ENCODE measurements at places on chromosomes 12 and 14.

- DNase-seq, result peak; percentile 50
Measured at GRCh38 chr12:48996794-48997718, 2.1 kb downstream of the DDN start.

DNA sequence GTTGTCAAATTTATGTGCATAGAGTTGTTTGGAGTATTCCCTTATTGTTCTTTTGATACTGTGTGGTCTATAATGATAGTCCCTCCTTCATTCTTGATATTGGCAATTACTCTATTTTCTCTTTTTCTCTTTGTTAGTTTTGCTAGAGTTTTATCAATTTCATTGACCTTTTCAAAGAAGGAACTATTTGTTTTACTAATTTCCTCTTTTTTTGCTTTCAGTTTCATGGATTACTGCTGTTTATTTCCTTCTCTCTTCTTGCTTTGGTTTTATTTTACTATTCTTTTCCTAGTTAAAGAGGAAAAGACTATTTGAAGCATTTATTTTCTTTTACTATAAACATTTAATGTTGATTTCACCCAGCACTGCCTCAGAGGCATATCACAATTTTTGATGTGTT, 250.9 kb upstream of the PELI2 start:
- DNase-seq, result no peak

DNA sequence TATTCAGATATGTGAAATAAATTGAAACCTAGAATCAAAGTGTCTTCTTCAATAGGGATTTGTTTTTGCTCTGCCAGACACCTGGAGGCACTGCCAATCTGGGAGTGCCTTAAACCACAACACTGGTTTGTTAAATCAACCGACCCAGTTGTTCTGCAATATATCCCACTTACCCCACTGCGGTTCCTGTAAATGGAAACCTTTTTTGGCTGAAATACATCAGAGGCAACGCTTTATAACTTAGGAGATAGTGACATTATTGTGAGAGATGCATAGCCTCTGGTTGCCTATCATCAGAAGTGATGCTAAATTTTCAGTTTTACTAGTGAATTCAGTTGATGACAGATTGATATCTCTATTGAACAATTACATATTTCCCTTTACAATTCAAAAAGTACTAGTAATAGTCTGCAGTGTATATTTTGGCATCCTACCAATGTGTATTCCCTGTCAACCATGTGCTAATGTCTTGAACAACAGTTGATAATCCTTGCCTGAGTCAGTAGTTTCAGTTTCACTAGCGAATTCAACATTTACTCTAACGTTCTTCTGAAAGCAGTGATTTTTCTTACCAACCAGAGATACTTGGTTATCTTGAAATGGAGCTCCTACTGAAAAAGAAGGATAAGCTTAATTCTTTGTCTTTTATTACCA, 30.5 kb downstream of the PPP2R5C start:
- DNase-seq, result peak; percentile 63

- no peak for DNase-seq
Measured at GRCh38 chr12:6266971-6267721, 43.3 kb upstream of the PLEKHG6 start.

- no peak for DNase-seq
Measured at GRCh38 chr12:118063576-118064391, 2.8 kb upstream of the WSB2 start.

- DNase-seq, result no peak
Measured at GRCh38 chr12:80938397-80938796, 663 bp upstream of the LIN7A start.

GRCh38 chr14:42140831-42141279, 534.2 kb downstream of the LRFN5 start:
- no peak for DNase-seq

DNA sequence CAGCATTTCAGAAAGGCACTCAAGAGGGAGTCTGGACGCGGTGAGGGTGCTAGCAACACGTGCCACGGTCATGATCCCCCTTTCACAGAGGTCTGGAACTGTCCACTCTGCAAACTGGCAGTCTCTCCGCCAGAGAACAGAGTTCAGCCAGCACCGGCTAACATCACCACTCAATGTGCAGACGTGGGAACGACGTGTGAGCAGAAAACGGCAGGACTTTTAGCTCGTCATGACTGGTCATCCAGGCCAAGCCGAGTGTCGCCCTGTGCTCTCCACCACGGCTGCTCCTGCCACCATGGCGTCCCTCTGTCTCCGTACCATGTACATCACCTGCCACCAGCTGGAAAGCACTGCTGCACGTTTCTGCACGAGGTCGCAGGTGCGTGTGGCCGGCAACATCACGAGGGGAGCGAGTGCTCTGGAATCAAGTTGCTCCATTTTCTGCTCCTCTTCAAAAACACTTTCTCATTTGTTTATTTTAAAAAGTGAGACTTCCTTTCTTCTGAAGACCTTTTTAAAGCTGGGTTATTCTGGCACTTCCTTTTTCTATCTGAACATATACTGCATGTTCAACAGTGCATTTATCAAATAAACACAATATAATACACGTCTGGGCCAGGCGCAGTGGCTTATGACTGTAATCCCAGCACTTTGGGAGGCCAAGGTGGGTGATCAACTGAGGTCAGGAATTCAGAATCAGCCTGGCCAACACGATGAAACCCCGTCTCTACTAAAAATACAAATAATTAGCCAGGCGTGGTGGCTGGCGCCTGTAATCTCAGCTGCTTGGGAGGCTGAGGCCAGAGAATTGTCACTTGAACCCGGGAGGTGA, 28.0 kb downstream of the SLC15A4 start:
- DNase-seq, result no peak

GRCh38 chr12:95326445-95326844, 108.8 kb downstream of the VEZT start:
- DNase-seq, result no peak

DNA sequence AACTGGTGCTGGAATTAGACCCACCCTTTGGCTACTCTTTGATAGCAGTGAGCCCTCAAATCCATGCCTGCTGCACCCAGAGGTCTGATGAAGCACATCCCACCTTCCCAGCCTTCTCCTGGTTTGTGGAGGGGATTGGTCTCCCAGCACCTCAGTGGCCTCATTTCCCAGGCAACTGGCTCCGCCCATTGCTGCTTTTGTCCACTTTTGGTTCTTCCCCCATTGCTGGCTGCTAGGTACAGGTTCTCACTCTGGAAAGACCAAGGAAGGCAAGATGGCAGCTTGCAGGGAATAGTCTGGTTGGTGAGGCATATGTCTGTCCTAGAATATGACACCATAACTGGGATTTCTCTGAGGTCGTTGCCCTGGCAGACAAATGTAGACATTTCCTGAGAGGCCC, 10.2 kb upstream of the KRT5 start:
- DNase-seq, result no peak

- DNase-seq, result no peak
Measured at GRCh38 chr12:92393504-92393903, 247.9 kb upstream of the BTG1 start.

DNA sequence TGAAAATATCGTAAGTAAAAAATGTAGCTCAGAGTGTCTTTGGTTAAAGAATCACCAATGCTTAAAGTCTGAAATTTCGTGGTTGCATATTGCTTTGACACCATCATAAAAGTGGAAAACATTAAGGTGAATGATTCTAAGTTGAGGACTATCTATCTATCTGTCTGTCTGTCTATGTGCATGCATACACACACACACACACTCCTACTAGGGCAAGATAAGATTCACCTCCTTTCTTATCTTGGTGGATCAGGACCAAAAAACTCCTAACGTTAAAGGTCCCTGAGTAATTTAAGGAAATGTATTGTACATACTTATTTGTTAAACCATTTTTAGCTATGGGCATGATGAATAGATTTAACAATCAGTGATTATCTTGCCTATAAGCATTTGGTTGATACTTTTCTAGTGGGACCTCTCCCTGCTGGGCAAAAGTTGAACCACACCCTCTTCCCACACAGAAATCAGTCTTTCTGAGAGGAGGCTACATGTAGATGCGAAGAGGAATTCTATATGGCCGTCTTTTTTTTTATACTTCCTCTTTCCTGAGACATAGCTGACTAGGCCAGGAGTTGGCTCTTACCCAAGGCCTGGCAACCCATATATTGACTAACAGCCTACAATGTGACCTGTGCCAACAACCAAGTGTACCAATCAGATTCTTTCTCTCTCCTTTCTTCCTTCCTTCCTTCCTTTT, 19.3 kb upstream of the LLPH start:
- no peak for DNase-seq

DNA sequence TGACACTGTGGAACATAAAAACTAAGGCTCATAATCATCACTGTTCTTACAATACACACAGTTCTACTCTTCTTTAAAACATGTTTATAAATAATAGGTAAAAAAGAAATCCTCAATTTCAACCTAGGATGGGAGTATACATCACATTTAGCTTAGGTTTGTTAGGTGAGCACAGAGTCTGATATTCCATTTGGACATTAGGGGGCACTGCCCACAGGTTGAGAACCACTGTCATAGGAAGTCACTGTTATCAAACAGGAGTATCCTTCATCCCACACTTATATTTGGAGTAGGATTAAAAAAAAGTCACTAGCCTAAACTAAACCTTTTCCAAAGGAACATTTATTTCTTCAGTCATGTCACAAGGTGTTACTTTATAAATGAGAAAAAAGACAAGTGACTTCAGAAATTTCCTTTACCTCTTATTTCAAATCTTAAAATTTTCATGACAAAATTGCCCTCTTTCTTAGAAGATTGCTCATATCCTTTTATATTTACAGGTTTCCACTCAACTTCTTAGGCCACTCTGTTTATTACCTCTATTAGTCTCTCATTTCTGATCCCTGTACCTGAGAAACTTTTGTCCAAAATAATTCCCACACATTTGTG, 240.6 kb downstream of the CPNE8 start:
- no peak for DNase-seq

GRCh38 chr12:118922405-118922804, 58.9 kb upstream of the SRRM4 start:
- no peak for DNase-seq

GRCh38 chr12:55707219-55707671, 459 bp downstream of the ITGA7 start:
- DNase-seq, result no peak

DNA sequence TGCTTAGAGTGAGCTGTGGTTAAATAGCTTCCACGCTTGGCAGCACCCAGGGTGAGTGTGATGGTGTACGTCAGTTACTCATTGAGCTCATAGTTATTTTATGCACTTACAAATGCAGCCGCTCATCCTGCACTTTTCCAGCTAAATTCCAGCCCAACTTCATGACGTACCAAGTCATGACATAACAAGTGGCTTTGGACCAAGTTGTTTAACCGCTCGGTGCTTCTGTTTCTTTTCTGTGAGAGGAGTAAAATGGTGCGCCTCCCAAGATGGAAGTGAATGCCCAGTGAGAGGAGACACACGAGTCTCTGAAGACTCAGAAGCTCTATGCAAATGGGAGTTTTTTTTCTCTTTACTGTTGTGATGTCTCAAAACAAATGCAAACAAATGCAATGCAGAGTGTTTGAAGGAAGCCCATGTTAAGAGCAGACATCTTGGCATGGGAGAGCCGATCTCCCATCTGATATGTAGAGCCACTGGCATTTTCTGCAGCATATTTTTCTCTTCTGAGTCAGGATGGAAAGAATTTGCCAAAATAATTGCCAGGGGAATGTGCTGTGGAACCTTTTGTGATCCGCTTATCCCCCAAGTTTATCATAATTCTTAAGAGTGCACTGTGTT, 72.2 kb downstream of the FBXW8 start:
- DNase-seq, result no peak

GRCh38 chr12:82745063-82745674, 58.5 kb downstream of the TMTC2 start:
- DNase-seq, result no peak

GRCh38 chr14:77071938-77072388, 26.1 kb upstream of the CIPC start:
- DNase-seq, result no peak

DNA sequence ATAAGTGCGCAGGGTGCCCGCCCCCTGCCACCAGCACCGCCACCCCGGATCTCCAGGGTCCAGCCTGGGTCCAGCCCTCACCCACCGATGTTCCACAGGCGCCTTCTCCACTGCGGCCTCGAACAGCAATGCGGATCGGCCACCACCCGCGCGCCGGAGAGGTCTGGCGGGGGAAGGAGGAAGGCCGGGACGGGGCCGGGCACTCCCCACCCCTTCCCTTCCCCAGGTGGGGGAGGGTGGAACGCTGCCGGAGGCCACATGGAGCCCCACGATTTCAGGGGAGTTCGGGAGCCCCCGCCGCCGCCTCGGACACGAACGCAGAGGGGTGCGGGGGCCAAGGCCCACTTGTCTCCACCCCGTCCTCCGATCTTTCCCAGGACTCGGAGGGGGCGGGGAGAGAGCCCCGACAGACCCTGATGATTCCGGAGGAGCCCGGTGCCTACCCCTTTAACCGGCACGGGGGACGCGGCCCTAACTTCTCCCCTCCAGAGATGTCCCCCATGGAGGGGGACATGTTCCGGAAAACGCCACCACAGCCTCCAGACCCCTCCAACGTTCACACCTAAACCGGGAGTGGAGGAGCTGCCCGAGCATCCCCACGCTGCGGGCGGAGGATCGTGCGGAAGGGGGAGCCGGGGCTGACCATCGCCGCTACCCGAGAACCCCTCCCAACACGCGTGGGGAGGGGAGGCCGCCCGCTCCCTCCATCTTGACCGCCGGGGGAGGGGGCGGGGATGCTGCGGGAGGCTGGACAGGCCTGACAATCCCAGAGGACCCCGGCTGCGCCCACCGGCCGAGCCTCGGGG, 1.1 kb downstream of the ATXN2 start:
- no peak for DNase-seq

GRCh38 chr14:99248761-99249171, 23.2 kb downstream of the BCL11B start:
- DNase-seq, result no peak

DNA sequence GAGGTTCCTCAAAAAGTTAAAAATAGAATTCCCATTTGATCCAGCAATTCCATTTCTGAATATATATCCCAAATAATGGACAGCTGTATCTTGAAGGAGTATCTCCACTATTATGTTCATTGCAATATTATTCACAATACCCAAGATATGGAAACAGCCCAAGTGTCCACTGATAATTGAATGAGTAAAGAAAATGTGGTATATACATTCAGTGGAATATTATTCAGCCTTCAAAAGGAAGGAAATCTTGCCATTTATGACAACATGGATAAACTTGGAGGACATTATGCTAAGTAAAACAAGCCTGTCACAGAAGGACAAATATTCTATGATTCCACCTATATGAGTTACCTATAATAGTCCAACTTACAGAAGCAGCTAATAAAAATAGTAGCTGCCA, 979.0 kb downstream of the SLC6A15 start:
- DNase-seq, result no peak

DNA sequence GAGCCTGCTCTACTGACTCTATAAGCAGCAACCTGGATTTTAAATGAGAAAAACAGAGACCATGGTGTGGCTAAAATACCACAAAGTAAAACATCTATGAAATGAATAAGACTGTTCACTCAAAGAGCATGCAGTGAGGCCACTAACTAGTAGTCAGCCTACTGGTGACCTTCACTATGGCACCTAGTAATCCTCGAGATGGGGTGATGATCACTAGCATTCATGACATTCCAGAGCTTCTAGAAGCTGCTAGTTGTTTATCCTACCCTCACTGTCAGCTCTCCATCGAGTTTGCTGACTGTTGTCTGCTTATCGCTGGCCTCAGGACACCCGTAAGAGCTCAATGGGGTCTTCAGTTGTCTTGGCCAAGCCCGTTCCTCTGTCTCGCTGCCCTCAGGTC, 13.7 kb downstream of the SPTB start:
- DNase-seq, result no peak

- no peak for DNase-seq
Measured at GRCh38 chr14:93533437-93533836, 102.7 kb downstream of the UNC79 start.

GRCh38 chr14:80164991-80165721, 46.1 kb downstream of the DIO2 start:
- DNase-seq, result no peak

Data from NCI-H1694 (cell line).